ENCODE measurements at places on chromosomes 4 and X.

DNA sequence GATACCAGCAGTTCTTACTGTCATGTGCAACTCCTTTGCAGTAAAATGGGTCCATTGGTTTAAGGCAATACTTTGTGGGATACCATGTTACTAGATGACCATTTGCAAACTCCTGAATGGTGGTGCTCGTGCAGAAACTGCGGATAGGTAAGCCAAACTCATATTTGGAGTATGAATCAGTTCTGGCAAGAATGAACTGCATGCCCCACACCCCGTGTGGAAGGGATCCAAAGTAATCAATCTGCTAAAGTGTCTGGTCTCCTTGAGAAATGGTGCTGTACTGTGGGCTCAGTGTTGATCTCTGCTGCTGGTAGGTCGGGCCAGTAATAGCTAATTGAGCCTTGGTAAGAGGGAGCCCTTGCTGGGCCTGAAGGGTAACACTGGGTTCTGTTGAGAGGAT, 4.2 kb upstream of the TAB3 start:
- DNase-seq, result peak; percentile 87

DNA sequence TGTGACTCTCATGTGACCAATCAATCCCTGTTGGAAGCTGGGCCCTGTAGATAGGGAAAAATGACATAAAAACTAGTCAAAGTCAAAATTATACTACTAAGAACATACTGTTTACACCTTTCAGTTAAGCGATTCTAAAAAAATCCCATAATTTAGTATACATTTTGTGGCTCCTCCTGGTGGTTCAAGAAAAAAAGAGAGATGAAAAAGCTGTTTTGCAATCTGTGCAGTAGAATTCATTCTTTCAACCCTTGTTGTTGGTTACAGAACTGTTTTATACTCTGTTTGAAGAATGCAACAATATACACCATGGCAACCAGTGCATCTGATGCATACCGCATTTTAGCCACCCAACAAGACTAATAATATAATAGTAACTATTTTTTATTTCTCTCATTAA, 66.8 kb upstream of the ANK2 start:
- no peak for DNase-seq

GRCh38 chr4:87734936-87735335, 64.4 kb upstream of the IBSP start:
- peak; percentile 24 for DNase-seq

DNA sequence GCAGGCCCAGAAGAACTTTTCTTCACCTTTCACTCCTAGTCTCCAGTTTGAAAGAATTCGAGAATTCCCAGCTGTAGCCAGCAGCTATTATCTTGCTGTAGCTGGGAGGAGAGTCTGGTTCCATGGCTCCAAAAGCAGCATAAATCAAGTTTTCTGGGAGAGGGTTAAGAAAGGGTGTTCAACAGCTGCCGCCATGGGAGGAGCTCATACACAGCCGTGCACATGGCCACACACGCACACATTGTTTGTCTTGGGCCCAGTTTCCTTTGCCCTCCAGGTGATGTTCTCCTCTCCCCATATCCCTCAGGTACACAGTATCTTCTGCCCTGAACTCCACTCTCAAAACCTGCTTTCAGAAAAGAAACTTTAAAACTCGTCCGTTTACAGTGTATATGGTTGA, 4.1 kb upstream of the GPC3 start:
- no peak for DNase-seq
